ENCODE measurements at places on chromosomes 3 and 15. TPM values are rescaled to one million over a fixed set of nuclear protein-coding genes. Genes with fewer than 3 reads are reported as not detected.

Gene PRR23E
- total RNA-seq: not detected

Gene RBP2
- total RNA-seq: 1.3 TPM

Gene ZPLD1
- total RNA-seq: not detected

Gene AP3B2
- total RNA-seq: 8.0 TPM

Gene A4GNT
- total RNA-seq: not detected

Gene REC114
- total RNA-seq: not detected

Gene AADACL2
- total RNA-seq: not detected

Gene SYNPR
- total RNA-seq: not detected

Gene CORO2B
- 2.9 TPM for total RNA-seq

Gene GOLGA6D
- not detected for total RNA-seq

Gene WDR93
- 0.98 TPM for total RNA-seq

Gene COX5A
- total RNA-seq: 58.3 TPM

Gene C3orf49
- not detected for total RNA-seq

GRCh38 chr15:67935244-67935643 lies 95.4 kb upstream of the RNU6-1 start:
- DNase-seq: no peak
- no peak overlapping the region for H3K4me3 ChIP-seq
- no peaks in the 10 kb centered on the region for H3K36me3 ChIP-seq
- no peak overlapping the region for H3K27ac ChIP-seq
- no peaks in the 10 kb centered on the region for H3K4me1 ChIP-seq

DNA sequence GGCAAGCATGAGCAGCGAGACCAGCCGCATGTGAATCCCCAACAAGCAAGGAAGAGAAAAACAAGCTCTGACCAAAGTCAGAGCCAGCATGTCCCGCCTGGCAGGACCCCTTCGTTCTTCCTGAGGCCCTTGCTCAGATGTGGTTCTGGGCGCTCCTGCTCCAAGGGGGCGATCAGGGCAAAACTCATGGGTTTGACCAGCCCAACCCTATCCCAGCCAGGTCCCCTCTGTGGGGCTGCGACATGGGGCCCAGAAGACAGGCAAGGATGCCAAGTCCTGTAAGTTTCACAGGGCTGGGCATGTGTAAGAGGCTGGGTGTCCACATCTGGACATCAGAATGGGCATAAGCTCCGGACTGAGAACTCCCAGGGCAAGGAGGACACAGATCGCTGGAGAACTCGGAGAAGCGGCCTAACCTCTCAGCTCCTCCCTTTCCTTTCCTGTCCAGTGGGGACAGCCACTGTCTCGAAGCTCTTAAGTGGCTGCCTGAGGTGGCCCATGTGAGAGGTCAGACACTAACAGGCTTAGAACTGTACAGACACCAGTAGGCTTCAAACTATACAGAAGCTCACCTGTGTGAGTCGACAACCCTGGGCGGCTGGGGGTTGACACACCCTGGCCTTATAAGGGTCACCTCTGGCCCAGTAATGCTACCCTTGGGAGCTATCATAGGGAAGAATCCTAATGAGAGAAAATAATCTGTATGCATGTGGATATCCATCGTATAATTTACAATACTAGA lies 48.9 kb downstream of the XXYLT1 start:
- no peak overlapping the region for H3K27ac ChIP-seq
- no peaks in the 10 kb centered on the region for H3K27me3 ChIP-seq
- H3K4me3 ChIP-seq: no peak overlapping the region
- H3K36me3 ChIP-seq: no peaks in the 10 kb centered on the region
- no peaks in the 10 kb centered on the region for H3K4me1 ChIP-seq

GRCh38 chr15:64251121-64251520 lies 88.3 kb upstream of the PPIB start:
- DNase-seq: no peak
- no peaks in the 10 kb centered on the region for H3K36me3 ChIP-seq
- H3K4me1 ChIP-seq: no peaks in the 10 kb centered on the region
- H3K4me3 ChIP-seq: no peak overlapping the region

GRCh38 chr3:142660893-142661292 lies 62.9 kb upstream of the TRPC1 start:
- H3K4me1 ChIP-seq: no peaks in the 10 kb centered on the region
- H3K4me3 ChIP-seq: no peak overlapping the region
- H3K36me3 ChIP-seq: no peaks in the 10 kb centered on the region
- no peaks in the 10 kb centered on the region for H3K27me3 ChIP-seq

- H3K27me3 ChIP-seq: no peaks in the 10 kb centered on the region
- H3K4me1 ChIP-seq: no peaks in the 10 kb centered on the region
- no peak for DNase-seq
- no peak overlapping the region for H3K27ac ChIP-seq
- H3K4me3 ChIP-seq: no peak overlapping the region
- H3K36me3 ChIP-seq: no peaks in the 10 kb centered on the region
Measured at GRCh38 chr3:76177610-76178009, 392.3 kb upstream of the ZNF717 start.

GRCh38 chr15:79358069-79358468 lies 47.2 kb downstream of the TMED3 start:
- no peak overlapping the region for H3K4me3 ChIP-seq
- H3K27ac ChIP-seq: no peak overlapping the region
- H3K27me3 ChIP-seq: no peaks in the 10 kb centered on the region
- no peaks in the 10 kb centered on the region for H3K4me1 ChIP-seq

DNA sequence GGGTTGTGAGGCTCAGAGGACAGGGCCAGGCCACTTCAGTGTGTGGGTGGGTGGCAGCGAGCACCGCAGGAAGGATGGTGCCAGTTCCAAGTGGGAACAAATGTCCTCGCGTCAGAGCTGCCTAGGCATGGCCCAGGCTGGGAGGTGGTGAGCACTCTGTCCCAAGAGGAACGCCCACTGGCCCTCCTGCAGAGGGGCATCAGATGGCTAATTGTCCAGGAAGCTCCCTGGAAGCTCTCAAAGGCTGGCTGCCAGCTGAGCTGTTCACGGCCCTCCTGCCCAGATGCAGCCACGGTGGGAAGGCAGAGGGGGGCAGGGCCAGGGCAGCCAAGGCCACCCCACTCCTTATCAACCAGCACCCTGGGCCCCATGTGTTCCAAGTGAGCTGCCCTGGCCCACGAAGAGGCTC lies 55.2 kb downstream of the IQSEC1 start:
- no peaks in the 10 kb centered on the region for H3K27me3 ChIP-seq
- H3K4me1 ChIP-seq: peaks cover 8% of the 10 kb centered on the region
- DNase-seq: peak; percentile 40
- no peaks in the 10 kb centered on the region for H3K36me3 ChIP-seq
- no peak overlapping the region for H3K27ac ChIP-seq

GRCh38 chr3:14231998-14232501 lies 53.4 kb downstream of the LSM3 start:
- DNase-seq: no peak
- no peaks in the 10 kb centered on the region for H3K27me3 ChIP-seq
- no peak overlapping the region for H3K27ac ChIP-seq
- no peaks in the 10 kb centered on the region for H3K36me3 ChIP-seq
- no peaks in the 10 kb centered on the region for H3K4me1 ChIP-seq

DNA sequence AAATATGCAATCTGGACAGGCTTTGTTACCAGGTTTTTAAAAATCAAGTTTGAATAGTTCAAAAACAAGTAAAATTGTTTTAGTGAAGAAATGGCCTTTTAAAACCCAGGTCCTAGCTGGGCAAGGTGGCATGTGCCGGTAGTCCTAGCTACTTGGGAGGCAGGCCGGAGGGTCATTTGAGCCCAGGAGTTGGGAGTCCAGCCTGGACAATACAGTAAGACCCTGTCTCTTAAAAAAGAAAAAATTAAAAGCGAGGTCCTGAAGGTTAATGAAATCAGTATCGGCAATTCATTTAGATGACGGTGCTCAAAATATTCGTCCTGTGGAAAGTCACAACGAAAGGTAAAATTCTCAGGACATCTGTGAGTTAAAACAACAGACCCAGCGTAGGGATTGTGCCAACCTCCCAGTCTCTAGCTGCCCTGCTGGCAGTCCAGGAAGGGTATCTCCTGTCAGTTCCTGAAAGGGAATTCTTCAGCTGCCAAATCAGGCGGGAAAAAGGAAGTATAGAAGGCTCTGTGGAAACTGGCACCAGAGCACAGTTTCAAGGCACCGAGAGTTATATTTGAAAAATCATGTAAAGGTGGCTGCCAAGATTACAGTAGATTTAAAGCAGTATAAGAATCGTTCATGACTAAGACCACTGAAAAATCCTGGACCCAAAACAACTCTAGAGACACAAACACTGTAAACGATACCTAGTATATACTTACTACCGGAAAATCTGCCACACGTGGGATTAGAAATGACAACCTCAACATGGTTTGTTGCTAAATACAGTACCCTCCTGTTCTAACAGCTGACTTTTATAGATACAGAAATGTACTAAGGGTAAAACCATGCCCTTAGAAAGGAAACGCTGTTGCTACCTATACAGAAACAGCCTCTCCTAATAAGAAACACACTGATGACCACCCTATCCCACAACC lies 1.2 kb upstream of the ABHD17C start:
- H3K27ac ChIP-seq: peak overlapping the region; percentile 75
- peak overlapping the region; percentile 78 for H3K4me3 ChIP-seq
- peaks cover 6% of the 10 kb centered on the region for H3K4me1 ChIP-seq
- no peaks in the 10 kb centered on the region for H3K27me3 ChIP-seq

DNA sequence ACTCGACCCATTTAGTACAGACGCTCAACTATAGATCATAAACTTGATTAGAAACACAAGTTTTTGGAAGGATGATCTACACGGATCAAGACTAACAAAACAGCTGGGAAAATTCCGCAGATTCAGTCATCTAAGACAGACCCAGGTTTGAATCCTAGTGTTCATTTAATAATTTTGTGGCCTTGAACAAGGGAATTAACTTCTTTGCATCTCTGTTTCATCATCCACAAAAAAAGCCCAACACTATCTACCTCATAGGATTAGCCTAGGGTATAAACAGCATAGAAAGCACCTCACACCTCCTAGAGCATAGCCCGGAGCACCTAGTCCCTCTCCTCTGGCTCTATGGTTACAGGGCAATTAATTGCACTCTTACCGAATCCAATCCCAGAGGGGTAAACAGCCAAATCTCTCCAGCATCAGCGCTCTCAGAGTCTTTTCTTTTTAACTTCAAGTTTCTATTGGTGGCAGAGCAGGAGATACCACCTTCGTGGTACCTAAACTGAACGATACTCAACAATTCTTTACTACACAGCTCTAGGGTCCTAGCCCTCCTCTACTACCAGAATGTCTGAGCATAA lies 3.5 kb downstream of the TBL1XR1 start:
- no peaks in the 10 kb centered on the region for H3K4me1 ChIP-seq
- H3K4me3 ChIP-seq: no peak overlapping the region
- H3K27ac ChIP-seq: peak overlapping the region; percentile 14
- H3K36me3 ChIP-seq: no peaks in the 10 kb centered on the region

DNA sequence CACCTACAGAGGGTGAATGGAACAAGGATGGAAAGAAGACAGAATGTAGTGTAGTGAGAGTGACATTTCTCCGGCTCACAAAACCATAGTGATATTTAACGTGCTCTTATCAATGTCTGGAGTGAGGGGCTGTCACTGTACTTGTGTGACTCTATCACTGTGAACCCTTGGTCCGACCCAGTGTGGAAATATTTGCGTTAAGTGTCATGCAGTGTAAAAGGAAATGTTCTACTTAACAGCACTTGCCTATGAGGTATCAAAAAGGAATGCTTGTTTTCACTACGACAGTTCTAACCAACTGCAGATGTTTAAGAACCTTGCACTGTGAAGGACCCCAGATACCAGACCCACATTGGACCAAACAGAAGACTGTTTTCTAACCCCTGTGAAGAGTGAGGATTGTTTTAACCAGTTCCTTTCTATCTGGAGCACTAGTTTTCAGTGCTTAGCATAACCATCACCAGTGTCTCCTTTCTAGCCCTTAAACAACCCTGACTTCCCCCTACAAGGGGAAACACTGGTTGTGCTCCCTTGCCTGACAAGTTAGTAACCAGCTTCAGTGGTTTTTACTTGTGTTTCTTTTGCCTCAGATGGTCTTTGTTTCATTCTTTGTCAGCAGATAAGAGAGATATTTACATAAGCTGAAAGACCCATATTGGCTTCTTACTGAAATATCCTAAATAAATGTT lies 144.7 kb upstream of the ABHD17C start:
- H3K36me3 ChIP-seq: no peaks in the 10 kb centered on the region
- no peak overlapping the region for H3K4me3 ChIP-seq
- DNase-seq: no peak
- H3K4me1 ChIP-seq: no peaks in the 10 kb centered on the region

DNA sequence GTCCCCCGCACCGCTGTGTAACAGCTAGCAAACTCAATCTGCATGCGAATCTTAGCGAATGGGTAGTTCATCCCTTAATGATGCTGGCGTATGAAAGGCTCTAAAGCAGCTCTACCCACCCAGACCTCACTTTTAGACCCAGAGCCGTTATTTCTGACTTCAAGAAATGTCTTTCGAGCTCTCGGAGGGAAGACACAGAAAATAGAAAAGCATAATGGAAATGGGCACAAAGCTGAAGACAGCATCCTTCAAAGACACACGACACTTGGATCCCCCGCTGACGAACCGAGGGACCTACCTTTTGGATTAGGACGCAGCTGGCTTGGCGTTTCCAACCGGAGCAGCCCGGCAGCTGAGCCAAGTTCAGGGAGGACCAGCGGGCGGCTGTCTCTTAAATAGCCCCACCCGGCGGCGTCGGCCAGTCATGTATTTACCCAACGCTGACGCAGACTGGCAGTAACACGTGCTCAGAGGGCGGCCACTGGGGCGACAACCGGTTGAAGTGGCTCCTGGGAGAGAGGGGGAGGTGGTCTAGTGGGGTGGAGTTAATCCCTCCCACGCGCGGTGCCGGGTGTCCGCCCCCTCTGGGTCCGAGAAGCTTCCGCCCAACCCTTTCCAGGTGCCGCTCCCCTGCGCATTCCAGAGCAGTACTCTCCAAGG lies 1.5 kb downstream of the CCK start:
- peaks cover 40% of the 10 kb centered on the region for H3K27me3 ChIP-seq
- no peaks in the 10 kb centered on the region for H3K4me1 ChIP-seq
- no peak overlapping the region for H3K27ac ChIP-seq
- H3K36me3 ChIP-seq: no peaks in the 10 kb centered on the region
- no peak overlapping the region for H3K4me3 ChIP-seq

DNA sequence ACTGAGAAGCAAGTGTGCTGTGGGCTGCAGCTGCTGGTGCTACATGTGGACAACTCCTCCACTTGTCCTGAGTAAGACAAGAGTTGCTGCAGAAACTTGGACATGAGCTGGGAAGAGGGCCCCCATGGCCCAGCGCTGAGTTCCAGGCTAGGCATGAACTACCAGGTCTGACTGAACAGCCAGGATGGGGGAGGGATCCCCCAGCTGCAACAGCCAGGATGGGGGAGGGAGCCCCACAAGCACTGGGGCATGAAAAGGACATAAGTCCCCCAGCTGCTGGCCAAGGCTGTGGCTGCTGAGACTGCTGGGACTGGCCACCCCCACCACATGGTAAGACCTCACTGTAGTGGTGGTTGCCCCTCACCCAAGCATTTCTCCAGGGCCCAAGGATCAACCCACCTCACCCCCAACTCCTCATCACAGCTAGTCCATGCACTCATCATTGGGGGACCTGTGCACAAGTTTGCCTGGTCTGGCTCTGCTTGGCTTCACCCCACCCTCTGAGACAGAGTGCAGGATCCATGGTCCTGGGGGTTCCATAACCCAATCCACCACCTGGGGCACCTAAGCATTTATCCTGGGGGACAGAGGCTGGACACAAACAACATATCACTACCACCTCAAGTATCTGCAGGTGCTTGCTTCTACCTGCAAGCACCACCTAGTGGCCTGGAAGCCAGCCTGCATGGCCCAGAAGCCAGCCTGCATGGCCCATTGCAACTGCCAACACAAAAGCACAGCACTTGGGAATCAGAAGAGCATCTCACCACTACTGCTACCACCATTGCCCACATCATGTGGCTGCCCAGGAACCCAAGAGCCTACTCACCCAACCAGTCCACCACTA lies 84.5 kb upstream of the STT3B start:
- no peak for DNase-seq
- H3K4me3 ChIP-seq: no peak overlapping the region
- H3K36me3 ChIP-seq: no peaks in the 10 kb centered on the region
- no peaks in the 10 kb centered on the region for H3K27me3 ChIP-seq
